ENCODE measurements at places on chromosomes 1 and 21.

DNA sequence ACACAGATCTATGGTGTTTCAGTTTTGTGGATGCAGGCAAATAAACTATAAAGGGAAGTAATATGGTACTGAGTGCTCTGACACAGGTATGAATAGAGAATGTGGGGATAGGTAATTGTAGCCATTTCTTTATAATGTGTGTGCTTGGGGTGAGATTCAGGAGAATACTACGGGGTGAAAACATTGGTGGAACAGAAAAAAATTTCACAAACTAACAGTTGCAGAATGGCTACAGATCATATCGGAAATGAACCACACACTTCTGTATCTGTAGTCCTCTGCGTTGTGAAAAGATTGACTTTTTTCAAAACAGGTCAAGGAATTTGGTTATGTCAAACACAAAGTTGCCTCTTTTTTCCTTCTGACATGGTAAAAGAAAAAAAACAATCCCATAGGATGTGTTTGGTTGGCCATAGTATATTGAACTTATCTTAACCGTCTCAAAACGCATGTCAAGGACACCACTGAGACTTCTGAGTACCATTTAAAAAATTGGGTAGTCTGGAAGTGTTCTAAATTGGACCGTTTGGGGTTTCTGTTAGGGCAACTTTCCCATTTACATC lies 1.1 kb upstream of the CDC73 start:
- no peak for DNase-seq

DNA sequence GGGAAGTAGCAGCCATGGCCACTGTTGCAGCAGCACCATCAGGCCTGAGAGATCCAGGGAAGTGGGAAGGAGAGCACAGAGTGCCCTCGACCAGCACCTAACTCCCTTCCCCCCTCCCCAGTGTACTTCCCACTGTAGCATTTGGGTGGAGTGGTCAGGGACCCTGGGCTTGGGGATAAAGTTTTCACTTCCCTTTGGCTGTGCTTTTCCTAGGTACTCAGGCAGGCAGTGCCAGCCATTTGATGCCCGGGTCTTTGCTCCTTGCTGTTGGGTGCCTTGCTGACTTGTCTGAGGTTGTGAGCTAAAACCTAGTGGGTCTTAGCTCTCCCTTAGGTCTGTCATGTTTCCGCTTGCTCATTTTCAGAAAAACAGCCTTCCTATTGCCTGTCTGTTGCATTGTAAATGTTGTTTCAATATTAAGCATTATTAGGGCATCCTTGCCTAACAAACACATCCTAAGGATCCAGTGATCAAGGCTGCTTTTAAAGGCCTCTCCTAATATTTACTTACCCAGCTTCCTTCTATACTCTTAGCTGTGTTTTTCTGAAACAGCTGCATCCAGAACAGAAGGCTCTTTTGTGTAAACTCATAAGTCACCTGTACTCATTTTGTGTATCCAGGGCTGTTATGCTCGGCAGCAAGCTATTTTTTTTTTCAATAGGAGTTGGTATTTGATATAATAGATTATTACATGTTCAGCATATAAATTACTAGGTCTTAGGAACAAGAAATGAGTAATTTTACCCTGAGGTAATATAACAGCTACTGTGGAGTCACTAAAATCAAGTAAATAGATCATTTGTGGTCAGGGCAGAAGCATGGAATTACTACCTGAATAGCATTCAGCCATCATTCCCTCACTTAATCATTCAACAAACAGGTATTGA lies 418.6 kb upstream of the PROX1 start:
- no peak for DNase-seq

GRCh38 chr1:54745274-54745673 lies 19.0 kb downstream of the PARS2 start:
- no peak for DNase-seq

DNA sequence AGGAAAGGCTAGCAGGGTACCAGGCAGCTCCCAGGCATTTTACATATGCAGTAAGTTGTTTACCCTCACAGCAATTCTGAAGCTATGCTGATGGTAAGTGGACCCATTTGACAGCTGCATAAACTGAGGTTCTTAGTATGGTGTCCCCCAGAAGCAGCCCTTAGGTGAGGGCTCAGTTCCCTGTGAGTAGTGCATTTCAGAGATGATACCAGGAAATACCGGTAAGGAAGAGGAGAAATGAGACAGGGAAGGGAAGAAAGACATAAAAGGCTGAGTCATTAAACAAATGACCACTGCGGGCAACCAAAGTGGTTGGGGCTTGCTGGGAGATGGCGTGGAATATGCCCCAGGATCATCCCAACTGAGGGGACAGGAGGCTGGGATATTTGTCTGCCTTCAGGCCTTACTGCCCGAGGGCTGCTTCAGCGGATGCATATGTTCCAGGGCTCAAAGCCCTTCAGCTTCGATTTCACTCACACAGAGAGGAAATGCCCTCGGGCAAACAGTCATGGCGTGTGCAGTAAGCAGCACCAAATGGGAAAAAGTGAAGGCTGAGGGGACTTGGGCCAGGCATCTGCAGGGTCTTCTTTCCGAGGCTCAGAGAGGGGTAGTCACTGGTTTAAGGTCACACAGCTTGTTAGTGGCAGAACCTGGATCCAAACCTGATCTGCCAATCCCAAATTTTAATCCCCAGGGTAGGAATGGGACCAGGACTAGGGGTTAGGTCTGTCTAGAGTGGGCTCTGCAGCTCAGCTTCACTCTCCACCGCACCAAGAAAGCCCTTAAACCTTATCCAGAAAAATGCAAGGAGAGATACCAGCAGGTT lies 133.7 kb upstream of the RUNX3 start:
- no peak for DNase-seq

DNA sequence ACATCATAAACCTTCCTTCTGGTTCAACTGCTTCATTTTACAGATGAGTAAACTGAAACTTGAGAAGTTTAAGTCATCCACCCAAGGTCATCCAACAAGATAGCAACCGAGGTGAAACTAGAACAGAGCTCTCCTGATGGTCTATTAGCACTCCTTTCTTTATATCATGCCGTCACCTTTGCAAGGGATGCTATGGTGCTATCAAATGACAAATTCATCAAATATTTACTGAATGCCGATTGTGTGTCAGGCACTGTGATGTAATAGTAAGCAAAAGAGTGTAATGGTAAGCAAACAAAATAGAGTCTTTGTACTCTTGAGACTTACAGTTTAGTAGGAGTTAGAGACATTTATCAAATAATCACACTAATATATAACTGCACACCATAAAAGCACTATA lies 14.0 kb upstream of the SGIP1 start:
- DNase-seq: no peak

DNA sequence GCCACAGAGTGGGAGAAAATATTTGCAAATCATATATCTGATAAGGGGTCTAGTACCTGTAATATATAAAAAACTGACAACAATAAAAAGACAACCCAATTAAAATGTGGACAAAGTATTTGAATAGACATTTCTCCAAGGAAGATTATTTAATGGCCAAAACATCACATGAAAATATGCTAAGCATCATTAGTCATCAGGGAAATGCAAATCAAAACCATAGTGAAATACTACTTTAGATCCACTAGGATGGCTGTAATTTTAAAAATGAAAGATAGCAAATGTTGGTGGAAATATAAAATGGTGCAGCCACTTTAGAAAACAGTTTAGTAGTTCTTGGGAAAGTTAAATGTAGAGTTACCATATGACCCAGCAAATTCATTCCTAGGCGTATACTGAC lies 118.7 kb upstream of the KIF26B start:
- DNase-seq: no peak

DNA sequence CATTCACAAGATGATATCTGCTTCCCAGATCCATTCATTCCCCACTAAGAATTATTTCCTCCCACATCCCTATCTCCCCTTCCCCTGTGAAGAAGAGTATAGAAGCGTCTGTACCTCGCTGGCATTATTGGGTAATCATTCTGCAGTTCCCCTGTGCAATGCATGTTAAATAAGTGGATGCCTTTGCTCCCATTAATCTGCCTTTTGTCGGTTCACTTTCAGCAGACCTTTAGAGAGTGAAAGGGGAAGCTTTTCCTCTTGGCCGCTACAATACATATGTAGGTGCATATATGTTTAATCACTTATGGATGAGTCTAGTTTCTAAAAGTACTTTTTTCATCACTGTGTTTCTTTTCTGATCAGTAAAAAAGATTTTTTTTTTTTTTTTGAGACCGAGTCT lies 7.0 kb downstream of the CLCN6 start:
- no peak for DNase-seq

GRCh38 chr1:77926561-77927357 lies 38.3 kb downstream of the NEXN start:
- DNase-seq: peak; percentile 26

DNA sequence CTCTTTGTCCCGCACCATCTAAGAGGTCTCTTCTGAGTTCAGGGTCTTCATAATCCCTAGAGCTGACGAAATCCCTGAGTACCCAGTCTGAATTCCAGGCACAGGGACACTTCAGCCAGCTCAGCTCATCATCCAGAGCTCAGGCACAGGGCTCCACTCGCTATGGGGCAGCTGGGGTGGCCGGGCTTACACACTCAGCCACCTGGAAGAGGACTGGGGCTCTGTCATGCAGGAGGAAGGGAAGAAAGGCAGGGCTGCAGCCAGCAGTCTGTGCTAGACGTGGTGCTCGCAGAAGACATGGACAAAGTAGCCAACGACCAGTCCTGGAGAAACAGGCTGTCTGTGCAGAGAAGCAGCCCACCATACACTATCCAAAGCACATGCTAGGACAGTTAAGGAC lies 88.5 kb downstream of the POFUT2 start:
- DNase-seq: no peak

GRCh38 chr1:41361495-41362356 lies 492 bp downstream of the FOXO6 start:
- DNase-seq: peak; percentile 66

DNA sequence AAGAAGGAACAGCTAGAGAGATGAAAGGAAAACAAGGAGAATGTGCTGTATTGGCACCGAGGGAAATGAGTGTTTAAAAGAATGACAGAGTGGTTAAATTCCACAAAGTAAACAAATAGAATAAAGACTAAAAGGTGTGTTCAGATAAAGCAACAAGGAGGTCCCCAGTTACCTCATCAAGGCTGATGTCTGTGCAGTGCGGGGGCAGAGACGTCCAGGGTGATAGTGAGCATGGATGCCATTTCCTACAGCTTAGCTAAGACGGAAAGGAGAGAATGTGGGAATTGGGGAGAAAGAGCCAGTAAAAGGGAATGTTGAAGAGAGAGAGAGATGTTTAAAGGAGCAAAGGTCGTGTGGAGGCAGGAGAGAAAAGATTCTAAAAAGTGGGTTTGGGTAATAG lies 15.5 kb downstream of the LMOD1 start:
- no peak for DNase-seq

DNA sequence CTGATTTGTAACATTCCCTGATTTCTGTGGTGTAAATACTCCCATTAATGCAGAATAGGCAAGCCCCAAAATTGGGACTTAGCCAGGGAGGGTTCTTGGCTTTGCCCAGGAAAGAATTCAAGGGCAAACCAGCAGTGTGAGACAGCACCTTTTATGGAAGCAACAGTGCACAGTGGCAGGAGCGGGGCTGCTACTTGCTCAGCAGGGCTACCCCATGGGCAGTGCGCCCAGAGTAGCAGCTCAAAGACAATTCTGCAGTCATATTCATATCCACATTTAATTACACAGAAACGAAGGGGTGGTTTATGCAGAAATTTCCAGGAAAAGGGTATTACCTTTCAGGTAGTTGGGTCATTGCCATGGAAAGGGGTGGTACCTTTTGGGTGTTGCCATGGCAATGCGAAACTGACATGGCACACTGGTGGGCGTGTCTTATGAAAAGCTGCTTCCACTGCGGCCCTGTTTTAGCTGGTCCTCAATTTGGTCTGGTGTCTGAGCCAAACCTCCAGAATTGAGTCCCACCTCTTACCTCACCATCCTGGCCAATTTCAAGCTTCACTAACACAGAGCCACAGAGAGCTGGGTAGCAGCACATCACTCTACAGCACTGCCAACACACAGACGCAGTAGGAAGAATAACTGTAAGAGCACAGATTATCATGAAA lies 35.9 kb downstream of the FHAD1 start:
- no peak for DNase-seq

DNA sequence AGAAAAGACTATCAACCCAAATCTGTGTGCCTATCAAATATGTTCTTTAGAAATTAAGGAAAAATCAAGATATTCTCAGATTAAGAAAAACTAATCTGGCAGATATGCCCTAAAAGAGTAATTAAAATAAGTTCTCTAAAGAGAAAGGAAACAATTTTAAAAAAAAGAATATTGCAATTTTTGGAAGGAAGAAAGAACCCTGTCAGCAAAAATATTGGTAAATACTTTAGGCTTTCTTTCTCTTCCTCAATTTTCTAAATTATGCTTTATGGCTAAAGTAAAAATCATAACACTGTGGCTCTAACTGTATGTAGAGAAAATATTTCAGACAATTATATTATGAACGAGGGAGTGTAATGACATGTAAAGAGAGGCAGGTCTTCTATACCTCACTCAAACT lies 691.3 kb upstream of the PTBP2 start:
- DNase-seq: no peak

DNA sequence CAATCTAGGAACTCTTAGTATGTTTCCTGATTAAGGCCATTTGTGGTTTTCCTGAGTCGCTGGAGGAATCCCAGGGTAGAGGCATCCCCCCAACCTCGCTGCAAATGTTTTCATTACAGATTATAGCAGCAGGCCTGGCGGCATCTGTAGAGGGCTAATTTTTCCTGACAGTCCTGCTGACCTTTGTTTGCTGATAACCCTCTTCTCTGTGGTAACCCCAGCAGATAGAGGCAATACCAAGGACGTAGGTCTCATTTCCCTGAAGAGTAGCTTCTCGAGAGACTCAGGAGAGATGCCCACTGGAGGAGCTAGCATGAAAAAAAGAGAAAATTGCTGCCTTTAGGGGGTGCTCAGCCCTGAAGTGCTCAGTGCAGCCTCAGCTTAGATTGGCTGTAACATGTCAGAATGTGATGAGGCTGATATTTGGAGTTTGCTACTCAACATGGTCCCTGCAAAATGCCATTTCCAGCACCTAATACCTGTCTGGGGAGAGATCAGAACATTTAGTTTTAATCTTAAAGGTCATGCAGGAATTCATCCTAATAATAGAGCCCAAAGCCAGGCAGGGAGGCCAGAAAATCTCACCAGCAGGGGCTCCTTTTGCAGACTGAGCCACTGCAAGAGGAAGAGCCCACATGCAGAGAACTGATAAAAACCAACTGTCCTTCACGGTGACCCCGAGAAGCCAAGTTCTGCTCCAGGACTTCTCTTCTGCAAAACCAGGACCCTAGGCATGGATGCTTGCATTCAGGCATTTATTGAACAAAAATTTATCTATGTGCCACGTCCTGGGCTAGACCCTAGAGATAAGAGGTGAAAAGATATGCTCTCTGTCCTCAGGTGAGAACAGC lies 184.5 kb downstream of the KAZN start:
- peak; percentile 74 for DNase-seq

GRCh38 chr1:203304919-203305808 lies at the start of gene BTG2:
BTG2 (plus strand) TSS chr1:203305519; CDS start chr1:203305607, 88 bp downstream.
- DNase-seq: peak; percentile 81
